ENCODE measurements at places on chromosomes 1 and 21.

DNA sequence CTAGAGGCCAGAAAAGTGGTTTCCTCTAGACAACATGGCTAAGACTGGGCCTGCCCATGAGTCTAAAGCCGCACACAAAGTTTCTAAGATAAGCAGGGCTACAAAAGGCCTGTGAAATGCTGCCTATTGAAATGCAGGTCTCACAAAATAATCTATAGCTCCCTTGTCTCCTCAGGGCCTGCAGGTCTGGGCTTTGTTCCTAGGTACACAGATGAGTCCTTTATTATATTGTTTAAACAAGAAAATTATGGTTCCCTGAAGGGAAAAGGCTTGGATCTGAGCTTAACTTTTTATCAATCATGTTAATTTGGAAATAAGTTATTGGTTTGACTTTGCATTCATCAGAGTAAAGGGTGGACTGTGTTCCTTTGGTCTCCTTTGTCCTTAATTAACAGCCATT is 413.4 kb upstream of the BEND5 start:
- DNase-seq = no peak

DNA sequence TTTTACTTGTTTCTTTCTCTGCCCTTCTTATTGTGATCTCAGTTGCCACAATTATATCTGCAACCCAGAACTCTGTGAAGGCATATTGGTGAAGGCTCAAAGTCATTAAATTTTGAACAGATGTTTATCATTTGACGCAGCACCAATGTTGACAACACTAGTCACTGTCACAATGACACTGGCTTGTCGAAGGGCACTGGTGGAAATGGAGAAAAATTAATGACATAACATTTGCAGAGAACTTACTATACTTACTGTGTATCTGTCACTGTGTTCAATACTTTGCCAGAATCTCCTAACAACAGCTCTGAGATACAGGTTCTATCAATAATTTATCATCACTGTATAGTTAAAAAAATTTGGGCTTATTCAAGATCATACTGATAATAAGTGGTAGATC is 1213.7 kb downstream of the NCAM2 start:
- no peak for DNase-seq

- DNase-seq = peak; percentile 71
Observed at GRCh38 chr1:183159960-183160359, 26.1 kb upstream of the LAMC2 start.

DNA sequence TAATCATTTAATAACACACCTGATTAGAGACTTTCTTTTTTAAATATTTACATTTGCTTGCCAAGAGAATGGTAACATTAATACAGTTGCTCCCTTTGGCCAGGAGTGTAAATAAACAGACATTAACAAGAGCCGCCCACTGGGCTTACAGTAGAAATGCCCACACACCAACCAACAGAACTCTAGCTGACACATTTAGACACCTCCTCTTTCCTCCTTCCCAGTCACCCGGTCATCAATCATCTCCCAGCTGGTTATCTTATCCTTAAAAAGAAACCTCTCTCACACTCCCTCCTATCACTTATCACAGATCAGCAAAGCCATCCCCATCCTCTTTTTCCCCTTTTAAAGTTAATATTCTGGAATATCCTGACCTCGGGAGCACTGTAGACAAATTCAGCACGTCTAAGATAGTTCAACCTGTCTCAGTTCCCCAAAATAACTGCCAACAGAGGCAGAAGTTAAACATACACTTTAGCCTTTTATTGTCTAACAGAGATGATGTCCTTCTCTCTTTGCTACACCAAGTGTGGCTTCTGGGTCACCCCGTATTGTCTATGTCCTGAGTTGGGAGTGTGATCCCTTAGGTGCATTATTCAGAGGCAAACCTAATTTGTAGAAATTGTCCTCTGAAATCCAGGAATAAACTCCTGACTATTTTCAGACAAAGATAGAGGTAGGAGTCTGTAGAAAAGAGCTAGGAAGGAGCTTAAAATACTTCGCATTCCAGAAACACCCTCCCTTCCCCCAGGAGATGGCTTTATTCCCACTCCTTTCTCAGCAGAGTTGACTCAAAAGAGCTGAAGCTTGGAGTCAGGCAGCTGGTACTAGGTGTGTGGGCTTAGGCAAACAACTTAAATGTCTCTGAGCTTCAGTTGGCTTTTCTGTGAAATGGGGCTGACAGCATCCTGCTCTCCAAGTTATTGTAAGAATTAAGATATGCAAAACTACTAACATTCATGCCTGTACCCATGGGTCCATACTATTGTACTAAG is 8.8 kb downstream of the MYCL start:
- peak; percentile 83 for DNase-seq

DNA sequence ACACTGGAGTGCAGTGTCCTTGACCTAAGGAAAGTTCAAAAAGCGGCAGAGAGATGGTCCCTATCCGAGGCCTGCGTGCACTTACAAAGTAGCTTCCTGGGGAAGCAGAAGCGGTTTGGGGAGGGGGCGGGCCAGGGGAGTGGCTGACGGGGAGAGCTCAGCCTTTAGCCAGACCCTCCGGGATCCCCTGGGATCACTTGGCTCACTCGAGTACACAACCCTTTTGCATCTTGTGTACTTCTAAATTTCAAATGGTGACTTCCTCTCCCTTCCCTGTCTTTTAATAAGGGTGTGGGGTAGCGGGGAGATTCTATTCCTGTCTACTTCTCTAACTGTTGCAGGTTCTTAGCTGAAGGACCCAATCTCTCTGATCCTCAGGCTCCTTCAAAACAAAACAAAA is 18.1 kb upstream of the SNX27 start:
- DNase-seq = no peak
